Stimulated activated CD4-positive, alpha-beta T cell treated with anti-CD3 and anti-CD28 coated beads, Interleukin-1b, Interleukin-23, amount 100 ng/mL, for 1 hour (primary cell): ENCODE measurements at places on chromosomes 3 and 15.
A peak's percentile ranks its signal among the peaks of the same experiment; 100 is the strongest.

DNA sequence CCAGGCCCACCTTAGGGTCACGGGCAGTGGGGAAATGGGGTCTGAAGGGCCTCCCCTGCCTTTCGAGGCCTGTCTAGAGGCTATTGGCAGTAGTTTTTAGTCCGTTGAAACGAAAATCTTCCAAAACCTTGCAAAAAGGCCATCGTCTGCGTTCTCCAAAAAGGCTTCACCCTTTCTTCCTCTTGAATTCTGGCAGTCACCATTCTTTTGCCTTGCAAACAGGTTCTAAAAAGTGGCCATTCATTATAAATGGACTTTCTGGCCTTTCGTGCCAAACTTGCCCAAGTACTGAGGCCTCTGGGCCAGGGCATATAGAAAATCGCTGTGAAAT lies 367 bp upstream of the TARS3 start:
- DNase-seq = no peak

DNA sequence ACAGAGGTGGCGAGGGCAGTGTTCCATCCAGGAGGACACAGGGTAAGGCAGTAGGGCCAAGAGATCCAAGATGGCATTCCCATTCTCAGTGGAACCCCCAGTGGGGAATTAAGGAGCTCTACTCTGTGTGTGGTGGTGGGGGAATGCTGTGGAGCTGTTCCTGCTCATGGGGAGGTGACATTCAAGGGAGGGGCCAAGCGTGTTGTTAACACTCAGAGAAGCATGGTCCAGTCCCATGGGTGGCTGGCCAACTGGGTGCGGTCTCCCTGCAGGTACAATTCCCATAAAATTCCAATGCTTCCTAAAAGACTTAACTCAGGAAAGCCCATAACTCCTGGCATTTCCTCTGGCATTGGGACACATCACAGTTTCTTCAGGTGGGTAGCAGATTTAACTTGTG lies 2.3 kb downstream of the CAMP start:
- DNase-seq = no peak

GRCh38 chr3:172666873-172667694 lies 43.8 kb downstream of the NCEH1 start:
- DNase-seq = peak; percentile 50

DNA sequence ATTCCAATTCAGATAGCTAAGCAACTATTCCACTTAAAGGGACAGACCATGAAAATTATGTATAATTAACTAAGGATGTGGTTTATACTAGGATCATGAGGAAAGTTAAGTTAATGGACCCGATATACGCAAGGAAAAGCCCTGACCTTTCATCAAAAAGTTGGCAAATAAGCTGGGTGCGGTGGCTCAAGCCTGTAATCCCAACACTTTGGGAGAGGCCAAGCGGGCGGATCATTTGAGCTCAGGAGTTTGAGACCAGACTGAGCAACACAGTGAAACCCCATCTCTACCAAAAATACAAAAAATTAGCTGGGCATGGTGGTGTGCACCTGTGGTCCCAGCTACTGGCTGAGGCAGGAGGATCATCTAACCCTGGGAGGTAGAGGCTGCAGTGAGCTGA lies 39.6 kb downstream of the SCAP start:
- no peak for DNase-seq

DNA sequence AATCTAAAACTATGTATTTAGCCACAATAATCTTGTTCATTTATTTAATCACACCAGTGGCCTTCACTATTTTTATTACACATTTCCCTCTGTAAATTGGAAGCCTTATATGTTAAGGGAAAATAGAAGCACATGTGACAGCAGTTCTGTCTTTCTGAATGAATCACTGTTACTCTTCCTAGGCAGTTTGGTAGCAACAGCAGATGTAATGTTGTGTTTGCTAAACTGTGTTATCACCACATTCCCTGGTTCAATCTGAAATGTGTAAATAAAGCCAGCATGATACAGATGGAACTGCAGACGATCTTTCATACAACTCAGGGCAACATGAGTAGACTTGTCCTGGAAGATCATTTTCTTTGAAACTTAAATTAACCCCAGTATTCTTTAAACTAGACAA lies 220.1 kb downstream of the MCTP2 start:
- DNase-seq = no peak

DNA sequence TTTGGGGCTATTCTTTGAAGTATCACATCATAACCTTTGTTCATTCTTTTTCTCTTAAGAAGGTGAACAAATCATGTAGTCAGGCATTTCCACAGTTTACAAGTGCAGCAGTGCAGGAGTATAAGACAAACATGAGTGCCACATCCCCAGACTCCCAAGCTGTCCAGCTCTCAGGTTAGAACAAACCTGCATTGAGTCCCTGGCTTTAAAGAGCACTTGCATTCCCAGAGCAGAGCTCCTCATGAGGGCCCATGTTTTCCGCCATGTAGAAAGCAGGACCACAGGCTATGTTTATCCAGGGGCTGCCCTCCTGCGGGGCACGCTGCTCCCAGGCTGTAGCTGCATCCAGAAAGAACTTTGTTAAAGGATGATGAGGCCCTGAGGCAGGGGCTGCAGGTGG lies 267.7 kb downstream of the TLE3 start:
- DNase-seq = no peak

- no peak for DNase-seq
Measured at GRCh38 chr3:115520241-115520640, 103.1 kb upstream of the GAP43 start.

GRCh38 chr3:185632996-185633395 lies 46.9 kb downstream of the SENP2 start:
- DNase-seq = no peak

- no peak for DNase-seq
Measured at GRCh38 chr3:172087198-172087597, 47.8 kb downstream of the FNDC3B start.
